ENCODE measurements at places on chromosomes 7 and 10. TPM values are rescaled to one million over a fixed set of nuclear protein-coding genes. Genes with fewer than 3 reads are reported as not detected.

The LMOD2 gene
- total RNA-seq: 220 TPM

- no peak for DNase-seq
These were observed 292.4 kb upstream of the AKR1E2 start for GRCh38 chr10:4533621-4534020.

DNA sequence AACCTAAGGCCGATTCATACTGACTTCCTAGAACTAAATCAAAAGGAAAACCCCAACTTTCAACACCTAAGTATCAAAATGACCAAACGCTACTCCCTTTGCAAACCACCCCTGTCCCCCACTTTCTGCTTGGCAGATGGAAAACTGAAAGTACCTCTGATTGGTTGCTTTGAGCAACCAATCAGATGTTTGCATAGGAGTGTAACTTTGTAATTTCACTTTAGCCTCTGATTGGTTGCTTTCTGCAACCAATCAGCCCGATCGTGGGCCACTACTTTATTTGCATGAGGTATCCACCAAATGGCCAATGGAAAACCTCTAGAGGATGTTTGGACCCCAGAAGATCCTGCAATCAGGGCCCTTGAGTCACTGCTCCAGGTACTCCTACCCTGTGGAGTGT lies 12.3 kb upstream of the SNX10 start:
- no peak for DNase-seq

GRCh38 chr7:145909991-145910513 lies 206.5 kb upstream of the CNTNAP2 start:
- no peak for DNase-seq

The MMD2 gene
- not detected for total RNA-seq

DNA sequence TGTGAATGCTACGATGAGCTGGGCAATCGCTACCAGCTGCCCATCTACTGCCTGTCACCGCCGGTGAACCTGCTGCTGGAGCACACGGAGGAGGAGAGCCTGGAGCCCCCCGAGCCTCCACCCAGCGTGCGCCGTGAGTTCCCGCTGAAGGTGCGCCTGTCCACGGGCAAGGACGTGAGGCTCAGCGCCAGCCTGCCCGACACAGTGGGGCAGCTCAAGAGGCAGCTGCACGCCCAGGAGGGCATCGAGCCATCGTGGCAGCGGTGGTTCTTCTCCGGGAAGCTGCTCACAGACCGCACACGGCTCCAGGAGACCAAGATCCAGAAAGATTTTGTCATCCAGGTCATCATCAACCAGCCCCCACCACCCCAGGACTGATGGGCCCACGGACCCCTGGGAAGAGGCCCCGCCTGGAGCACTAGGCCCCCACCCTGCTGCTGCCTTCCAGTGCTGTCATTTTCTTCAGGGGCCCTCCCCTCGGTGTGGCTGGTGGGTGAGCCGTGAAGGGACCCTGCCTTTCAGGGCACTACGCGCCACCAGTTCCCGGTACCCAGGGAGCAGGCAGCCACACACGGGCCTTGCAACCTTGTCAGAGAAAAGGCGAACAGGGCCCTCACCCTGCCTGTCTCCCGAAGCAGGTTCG lies 2.3 kb upstream of the ANKRD2 start:
- no peak for DNase-seq

GRCh38 chr7:128701062-128701785 lies 29.1 kb downstream of the GARIN1A start:
- DNase-seq: no peak

DNA sequence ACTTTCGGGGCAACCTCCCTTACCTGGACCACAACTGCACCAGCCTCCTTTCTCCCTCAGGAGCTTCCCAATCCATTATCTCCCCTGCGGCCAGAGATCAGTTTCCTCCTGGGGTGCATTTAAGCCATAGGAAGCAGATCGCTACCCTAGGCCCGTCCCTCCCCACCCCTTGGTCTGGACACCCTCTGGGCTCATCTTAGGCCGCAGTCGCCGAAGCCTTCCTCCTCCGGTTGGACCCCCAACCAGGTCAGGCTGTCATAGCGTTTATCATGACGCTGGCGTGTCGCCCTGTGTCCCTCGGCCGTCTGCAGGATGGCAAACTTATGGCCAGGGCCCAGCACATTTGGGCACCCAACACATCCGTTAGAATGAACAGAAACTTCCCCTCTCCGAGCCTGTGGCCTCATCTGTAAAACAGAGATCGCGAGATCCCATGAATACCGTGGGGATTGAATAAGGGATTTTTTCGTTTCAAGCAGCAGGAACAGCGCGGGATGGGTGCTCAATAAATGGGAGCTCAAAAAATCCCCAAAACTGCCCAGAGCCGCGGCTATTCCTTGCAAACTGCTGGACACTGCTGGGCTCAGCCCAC lies 669 bp upstream of the AP5Z1 start:
- no peak for DNase-seq

- no peak for DNase-seq
These were observed 41.6 kb upstream of the LYZL2 start for GRCh38 chr10:30671026-30671616.

The OPN4 gene
- 0.12 TPM for total RNA-seq
